ENCODE measurements at places on chromosomes 13 and 19. TPM values are rescaled to one million over a fixed set of nuclear protein-coding genes. Genes with fewer than 3 reads are reported as not detected.

HTR2A gene
- 2.5 TPM for total RNA-seq

CEACAM20 gene
- not detected for total RNA-seq

ZNF415 gene
- 9.5 TPM for total RNA-seq

PRDX2 gene
- total RNA-seq = 217 TPM

SYCN gene
- total RNA-seq = not detected

NBEA gene
- total RNA-seq = 11.4 TPM

AKAP8 gene
- 10.7 TPM for total RNA-seq

HCST gene
- 1.2 TPM for total RNA-seq

Measured in smooth muscle cell of the pulmonary artery (primary cell).